Amniotic stem cell (primary cell): ENCODE measurements at places on chromosomes 5 and 9.
A peak's percentile ranks its signal among the peaks of the same experiment; 100 is the strongest.

- no peak for DNase-seq
Measured at GRCh38 chr9:137044037-137044436, 1.9 kb downstream of the NPDC1 start.

GRCh38 chr5:72307573-72307967, 12.5 kb downstream of the MRPS27 start:
- DNase-seq = no peak

DNA sequence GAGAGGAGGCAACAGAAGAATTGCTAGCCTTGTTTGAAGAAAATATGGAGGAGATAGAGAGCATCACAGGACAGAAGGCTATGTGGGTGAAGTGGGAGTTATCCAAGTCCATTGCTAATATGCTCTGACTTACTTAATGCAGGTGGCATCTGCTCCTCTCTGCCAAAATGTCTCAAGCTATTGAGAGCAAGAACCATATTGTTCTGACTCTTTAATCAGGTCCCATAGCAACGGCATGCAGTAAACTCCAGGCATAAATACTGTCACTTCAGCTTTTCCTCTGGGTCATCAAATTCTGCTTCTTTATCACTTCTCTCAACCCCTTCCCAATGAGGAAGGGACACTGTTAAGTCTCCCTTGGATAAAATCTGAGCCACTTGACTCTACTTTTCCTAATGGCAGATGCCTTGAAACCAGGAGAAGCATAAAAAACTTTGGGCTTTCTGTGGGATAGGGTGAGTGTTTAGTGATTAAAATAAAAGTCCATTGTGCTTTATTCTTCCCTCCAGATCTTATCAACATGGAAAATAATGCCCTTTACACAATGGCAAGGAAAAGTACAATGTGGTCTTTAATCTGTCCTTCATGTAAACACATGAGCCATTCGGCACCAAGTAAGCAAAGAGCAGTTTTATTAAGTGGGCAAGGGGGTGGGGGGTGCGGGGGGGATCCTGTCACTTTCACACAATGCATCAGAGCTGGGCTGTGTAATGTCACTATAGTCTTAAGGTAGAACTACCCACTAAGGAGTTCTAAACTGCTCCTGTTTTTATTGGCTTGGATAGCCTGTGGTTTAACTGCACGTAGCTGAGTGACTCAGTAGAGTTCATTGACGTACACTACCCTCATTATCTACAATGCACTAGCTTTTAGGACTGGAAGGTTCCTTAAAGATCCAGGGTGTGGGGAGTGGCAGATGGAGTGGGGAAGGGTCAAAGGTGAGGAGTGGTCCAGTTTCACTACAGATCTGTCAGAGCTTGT, 71.0 kb upstream of the TARS1 start:
- DNase-seq = peak; percentile 52

- DNase-seq = no peak
Measured at GRCh38 chr5:143550986-143551630, 147.6 kb upstream of the NR3C1 start.

DNA sequence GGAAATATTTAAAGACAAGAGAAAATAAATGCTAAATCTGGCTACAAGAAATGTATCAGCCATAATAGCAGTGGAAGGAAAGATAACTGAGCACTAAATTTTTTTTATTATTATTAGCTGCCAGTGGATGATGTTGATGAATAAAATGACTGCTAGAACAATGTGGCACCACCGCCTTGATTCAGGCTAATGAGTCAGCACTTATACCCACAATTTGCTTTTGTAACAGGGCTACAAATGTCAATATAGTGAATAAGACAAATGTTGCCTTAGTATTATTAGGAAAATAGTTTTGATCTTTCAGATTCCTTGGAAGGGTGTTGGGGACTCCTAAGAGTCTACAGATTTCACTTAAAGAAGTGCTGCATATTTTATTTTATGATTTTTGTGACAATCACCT, 555.2 kb upstream of the GRAMD2B start:
- no peak for DNase-seq

DNA sequence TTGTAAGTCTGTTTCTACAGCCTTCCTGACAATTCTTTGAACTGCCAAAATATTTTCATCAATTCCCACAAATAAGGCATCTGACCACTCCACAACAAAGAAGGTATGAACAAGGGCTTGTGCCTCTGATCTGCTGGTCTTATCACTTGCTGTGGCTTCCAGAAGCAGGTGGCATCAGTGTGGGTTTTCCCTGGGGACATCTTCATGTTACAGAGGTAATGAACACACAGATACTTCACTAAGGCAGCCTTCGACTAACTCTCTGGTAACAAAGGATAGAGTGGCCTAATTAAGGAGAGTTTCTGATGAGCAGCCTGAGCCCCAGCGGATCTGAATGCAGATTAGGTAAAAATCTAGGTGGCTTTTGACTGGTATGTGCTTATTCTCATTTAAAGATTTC, 15.2 kb upstream of the ERAP2 start:
- no peak for DNase-seq
